HFFc6 (cell line): ENCODE measurements at places on chromosomes 7 and 10.

GRCh38 chr7:99106411-99106810 lies 37.5 kb downstream of the SMURF1 start:
- DNase-seq, result no peak

DNA sequence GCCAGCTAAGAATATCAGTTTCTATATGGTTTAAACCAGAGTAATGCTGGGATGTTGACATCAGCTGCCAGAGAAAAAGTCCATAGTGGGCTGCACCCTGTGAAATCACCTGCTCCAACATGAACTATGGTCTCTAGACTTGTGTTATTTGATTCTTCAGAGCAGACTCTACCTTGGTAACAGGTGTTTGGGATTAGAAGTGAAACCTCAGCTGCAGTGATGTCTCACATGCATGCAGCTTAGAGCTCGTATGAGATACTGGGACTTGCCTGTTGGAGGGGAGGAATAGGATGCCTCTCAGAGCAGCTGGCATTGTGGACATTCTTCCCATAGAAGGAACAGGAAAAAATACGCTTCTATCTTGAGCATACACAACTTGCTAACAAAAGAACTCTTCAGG lies 287.1 kb upstream of the CSTF2T start:
- no peak for DNase-seq

GRCh38 chr10:97329766-97330165 lies 4.8 kb downstream of the FRAT2 start:
- no peak for DNase-seq

DNA sequence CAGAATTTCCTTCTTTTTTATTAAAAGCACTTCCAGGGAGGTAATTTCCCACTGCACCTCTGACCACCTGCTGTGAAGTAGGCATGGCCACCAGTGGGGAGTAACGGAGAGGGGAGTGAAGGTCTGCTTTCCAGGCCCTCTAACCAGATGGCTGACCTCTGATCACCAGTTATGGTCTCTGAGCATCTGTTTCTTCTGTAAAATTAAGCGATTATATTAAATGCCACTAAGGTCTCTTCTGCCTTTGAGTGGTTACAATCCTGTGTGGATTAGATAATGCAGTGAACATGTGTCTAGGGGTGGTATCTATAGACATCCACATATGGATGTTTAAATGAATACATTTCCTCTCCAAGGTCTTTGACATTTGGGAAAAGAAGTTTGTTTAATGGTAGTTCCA lies 199.6 kb downstream of the HERPUD2 start:
- DNase-seq, result no peak

GRCh38 chr10:56991591-56992069 lies 630.6 kb upstream of the ZWINT start:
- DNase-seq, result no peak

GRCh38 chr7:111568870-111569462 lies 6.7 kb upstream of the IMMP2L start:
- DNase-seq, result no peak

GRCh38 chr7:31100445-31100844 lies 48.3 kb downstream of the ADCYAP1R1 start:
- peak; percentile 33 for DNase-seq

DNA sequence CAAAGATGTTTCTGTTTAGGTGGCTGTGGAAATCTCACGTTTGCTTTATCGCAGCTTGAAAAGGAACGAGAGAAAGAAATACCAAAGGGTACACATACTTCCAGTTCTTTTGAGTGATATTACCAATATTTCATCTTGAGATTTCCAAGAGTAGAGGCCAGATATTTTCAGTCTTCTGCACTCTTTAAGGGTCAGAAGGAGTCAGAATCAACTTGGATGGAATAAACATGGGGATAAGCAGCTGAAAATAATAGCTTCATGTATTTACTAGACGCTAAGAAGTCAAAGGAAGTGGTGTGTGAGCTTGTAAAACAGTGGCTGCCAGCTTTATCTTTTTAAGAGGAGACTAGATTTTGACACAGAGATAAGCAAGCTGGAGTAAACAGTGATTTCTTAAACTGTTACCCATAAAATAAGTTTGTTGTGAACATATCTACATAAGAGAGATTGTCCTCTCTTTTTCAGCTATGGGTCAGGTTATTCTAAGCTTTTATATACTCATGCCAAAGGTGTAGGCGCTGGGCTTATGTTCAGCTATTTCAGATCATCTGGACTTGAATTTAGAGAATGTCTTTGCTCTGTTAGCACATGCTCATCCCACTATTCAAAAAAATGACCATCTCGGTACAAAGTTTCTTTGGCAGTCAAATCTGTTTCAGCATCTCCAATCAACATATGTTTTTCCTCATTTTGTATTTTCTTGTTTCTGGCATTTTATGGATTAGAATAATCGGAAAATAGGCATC lies 170.8 kb upstream of the TCF7L2 start:
- no peak for DNase-seq

GRCh38 chr7:6430271-6430940 lies 17.3 kb downstream of the DAGLB start:
- peak; percentile 27 for DNase-seq

GRCh38 chr7:107090457-107090856 lies 46.0 kb downstream of the PRKAR2B start:
- DNase-seq, result no peak

DNA sequence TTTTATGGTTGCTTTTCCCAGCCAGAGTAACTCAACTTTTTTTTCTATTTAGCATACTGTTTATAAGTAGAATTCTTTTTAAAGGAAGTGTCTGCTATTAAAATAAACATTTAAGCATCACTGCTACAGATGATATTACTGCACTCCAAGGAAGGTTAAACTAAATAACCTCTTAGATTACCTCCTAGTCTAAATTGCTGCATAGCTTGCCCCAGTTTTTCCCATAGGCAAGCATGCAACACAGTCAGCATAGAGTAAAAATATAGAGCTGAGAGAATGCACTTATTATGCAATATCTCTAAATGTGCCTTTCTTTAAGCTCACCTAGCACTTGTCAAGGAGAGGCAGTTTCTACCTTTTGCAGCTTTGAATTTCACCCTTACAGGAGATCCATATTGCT lies 1392.4 kb upstream of the CELF2 start:
- no peak for DNase-seq

DNA sequence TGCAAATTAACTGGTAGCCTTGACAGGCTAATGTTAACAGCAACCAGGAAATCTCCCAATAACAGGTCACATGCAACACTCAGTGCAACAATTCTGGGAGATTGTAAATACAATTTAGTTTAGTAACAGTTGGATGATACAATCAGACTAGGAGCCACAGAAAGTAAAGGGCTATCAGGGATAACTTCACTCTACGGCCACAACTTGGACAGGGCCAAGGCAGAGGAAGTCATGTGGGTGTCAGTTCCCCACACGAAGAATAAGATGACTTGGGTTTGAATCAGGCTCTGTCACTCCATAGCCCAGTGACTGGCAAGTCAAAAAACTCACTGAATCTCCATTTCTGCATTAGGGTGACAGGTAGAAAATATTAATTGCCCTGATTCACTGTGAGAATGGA lies 217.3 kb upstream of the CCDC6 start:
- DNase-seq, result peak; percentile 12

DNA sequence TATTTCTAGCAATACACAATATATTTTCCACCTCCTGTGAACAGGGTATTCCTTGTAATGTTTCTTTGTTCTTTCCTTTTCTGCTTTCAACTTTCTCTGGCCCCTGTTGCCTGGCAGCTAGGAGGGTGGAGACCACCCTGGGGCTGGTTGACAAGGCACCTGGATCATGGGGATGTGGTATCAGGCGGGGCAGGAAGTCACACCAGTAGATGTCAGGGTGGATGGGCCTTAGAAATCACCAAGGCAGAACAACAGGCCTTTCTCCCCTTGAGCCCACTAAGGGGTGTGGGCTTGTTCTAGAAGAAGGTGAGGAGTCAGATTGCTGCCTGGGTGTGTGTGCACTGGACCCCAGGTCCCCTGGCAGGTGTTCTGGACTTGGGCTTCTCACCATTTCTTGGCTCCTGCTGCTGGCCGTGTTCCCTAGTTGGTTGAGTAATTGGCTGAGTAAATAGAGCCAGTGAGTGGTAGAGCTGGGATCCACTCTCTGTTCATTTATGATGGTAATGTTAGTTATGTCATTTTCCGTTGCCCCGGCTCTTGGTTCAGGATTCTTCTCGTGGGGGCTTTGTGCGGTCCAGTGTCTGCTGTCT lies 24.9 kb downstream of the ZNF783 start:
- DNase-seq, result no peak

GRCh38 chr10:69004821-69005220 lies 16.2 kb downstream of the KIFBP start:
- peak; percentile 62 for DNase-seq

GRCh38 chr7:36265680-36266079 lies 112.6 kb downstream of the EEPD1 start:
- no peak for DNase-seq

- peak; percentile 4 for DNase-seq
Measured at GRCh38 chr10:121999301-121999700, 10.3 kb downstream of the TACC2 start.

DNA sequence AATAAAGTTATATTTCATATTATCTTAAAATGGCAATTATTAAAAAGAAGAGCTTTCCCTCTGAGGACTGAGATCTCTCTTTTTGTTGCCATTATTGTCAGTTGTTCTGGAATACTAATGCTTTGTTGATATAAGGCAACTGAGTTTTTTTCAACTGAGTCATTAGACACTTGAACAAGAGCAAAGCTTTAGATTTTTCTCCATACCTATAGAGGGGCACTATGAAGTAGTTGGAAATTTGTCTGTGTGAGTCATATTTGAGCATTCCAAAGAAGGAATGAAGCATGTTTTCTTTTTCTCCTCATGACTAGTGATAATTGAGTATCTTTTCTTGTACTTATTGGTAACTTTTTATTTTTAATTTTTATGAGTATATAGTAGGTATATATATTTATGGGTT lies 24.5 kb downstream of the RPA3 start:
- DNase-seq, result peak; percentile 85

- DNase-seq, result no peak
Measured at GRCh38 chr10:11856678-11857077, 33.5 kb downstream of the PROSER2 start.

- DNase-seq, result no peak
Measured at GRCh38 chr10:74770400-74770799, 56.0 kb upstream of the KAT6B start.

- DNase-seq, result no peak
Measured at GRCh38 chr7:4399121-4399520, 283.0 kb upstream of the FOXK1 start.

GRCh38 chr7:80373429-80374032 lies 138.3 kb downstream of the GNAT3 start:
- DNase-seq, result no peak

- no peak for DNase-seq
Measured at GRCh38 chr10:82310839-82311238, 435.8 kb downstream of the NRG3 start.

DNA sequence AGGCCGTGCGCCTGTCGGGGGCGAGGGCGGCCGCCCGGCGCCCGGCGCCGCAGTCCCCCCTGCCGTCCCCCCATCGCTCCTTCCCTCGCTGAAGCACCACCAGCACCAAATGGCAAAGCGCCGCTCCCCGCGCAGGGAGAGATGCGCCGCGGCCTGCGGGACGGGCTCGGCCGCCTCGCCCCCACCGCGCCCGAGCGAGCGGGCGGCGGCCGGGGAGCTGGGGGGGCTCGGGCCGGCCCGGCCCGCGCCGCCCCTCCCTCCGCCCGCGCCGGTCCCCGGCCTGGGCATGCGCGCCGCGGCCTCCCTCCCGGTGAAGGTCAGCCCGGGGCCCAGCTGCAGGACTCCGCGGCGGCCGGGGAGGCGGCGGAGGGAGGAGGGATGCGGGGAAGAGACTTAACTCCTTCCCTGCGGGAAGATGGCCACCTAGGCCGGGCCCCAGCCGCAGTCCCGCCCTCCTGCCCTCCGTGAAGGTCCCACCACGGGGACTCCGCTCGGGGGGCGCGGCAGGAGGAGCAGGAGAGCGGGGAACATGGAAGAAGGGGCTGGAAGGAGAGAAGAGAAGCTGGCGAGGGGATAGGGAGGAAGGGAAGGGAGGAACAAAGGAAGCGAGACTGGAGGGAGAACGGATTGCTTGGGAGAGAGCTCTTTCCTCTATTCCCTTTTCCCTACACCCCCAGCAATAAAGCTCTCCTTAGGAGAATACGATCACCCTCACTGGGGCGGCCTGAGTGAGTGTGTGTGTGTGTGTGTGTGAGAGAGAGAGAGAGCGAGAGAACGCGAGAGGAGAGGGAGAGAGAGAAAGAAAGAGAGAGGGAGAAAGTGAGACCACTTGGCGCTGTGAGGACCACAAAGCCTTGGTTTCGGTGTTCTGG lies 3.4 kb upstream of the SMARCD3 start:
- DNase-seq, result peak; percentile 58

- no peak for DNase-seq
Measured at GRCh38 chr10:104317726-104318299, 20.5 kb downstream of the ITPRIP start.
